ENCODE measurements at places on chromosomes 1 and 21. TPM values are rescaled to one million over a fixed set of nuclear protein-coding genes. Genes with fewer than 3 reads are reported as not detected.

The DAB1 gene
- 0.09 TPM for total RNA-seq

The TRABD2B gene
- 0.09 TPM for total RNA-seq

The LAX1 gene
- total RNA-seq: 12.5 TPM

The TMEM200B gene
- 0.57 TPM for total RNA-seq

The HENMT1 gene
- total RNA-seq: 28.3 TPM

The MTF1 gene
- 1.2 TPM for total RNA-seq
